Thoracic aorta (tissue), 2 donors: ENCODE measurements at places on chromosomes 7 and 10.

DNA sequence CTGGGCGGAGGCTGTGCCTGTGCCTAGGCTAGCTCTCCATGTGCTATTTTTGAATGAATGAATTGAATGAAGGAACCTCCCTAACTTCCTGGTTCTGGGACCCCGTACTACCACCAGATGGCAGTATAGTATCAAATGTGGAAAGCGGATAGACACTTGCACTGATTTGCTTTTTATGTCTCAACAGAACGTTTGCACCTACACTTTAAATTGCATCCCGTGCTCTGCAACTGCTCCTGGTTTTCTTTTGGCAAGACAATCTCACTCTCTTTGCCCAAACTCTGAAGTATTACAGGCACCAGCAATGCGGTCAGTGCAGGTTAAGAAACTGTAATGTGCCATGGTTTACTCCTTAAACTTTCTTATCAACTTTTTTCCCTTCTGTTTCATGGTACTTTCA, 6.5 kb downstream of the FZD8 start:
- DNase-seq = no peak

- DNase-seq = no peak
Measured at GRCh38 chr7:144085978-144086377, at the start of gene OR2A12. OR2A12 (plus strand) TSS chr7:144086278; CDS start chr7:144095108, 8,830 bp downstream.

DNA sequence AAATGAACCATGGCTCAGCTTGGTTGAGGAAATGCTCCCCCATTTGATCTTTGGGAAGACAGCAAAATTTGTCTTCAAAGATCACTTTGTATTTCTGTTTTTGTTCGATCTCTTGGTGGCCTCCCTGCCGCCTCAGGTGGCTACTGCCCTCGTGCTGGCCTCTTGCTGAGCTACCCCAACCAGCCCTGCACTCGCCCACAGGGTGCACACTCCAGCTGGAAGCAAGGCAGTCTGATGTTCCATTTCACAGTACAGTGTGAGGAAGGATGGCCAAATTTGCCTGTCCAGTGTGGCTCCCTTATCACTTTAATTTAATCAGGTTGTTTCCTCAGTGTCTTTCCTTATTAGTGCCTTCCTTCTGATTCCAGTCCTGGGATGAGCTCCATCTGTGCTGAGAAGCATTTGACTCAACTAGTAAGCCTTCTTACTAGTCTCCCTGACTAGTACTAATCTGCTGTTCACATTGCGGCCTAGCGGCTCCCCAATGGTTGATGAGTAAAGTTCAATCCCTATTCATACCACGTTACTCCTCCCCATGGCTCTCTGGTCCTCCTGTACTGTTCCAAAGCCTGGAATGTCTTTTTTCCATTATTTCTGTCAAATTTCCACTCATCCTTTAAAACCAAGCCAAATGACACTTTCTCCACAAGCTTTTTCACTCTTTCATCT, 8.2 kb downstream of the MYOF start:
- no peak for DNase-seq

GRCh38 chr10:44647877-44648542, 263.1 kb upstream of the CXCL12 start:
- DNase-seq = no peak

DNA sequence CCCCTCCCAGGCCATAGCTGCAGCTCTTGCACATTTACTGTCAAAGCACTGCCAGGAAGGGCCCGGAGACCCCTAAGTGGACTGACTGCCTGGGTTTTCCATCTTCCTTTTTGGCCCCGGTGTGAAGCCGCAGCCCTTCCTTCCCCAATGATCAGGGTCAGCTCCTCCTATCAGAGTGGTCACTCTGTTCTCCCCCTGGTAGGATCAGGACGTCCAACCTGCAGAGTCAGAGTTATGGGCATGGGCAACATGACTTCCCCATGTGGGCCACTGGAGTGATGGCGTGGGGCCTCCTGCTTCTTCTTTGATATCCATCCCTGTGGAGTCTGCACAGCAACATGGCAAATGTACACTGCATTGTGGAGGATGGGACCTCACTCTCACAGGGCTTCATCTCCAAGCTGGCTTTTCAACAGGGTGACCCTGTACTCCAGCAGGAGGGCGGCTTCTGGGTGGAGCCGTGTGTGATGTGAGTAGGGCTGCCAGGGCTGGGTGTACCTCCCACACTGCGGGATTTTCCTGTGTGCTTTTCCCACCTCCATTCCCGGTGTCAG, 6.4 kb upstream of the RAMP3 start:
- DNase-seq = no peak

GRCh38 chr7:121833991-121834390, 39.0 kb upstream of the PTPRZ1 start:
- no peak for DNase-seq

- no peak for DNase-seq
Measured at GRCh38 chr10:44301781-44302355, 83.0 kb downstream of the CXCL12 start.

GRCh38 chr7:33909318-33909717, 4.0 kb downstream of the BMPER start:
- no peak for DNase-seq

GRCh38 chr7:112089551-112089950, 116.6 kb downstream of the DOCK4 start:
- no peak for DNase-seq

DNA sequence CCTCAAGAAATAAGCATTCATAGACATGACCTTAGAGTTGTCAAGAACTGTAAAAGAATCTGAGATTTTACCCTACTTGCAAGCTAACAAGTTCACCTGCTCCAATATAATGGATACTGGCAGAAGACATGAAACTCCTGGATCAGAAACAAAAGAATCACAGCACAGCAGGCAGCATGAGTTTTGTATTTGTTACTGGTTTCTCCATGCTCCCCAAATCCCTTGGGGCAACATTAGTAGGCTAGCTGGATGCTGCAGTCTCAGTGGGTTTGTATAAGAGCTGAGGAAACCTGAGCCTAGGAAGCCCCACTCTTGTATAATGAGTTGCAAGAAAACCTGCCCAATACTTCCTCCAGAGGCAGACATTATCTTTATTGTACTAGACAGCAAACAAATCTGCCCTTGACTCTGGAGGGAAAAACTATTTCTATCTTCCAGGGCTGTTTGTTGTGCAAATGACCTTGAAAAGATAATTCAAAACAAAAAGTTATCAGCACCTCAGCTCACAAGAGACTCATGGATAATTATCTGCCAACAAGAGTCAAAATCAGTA, 64.8 kb downstream of the ABLIM1 start:
- DNase-seq = no peak

DNA sequence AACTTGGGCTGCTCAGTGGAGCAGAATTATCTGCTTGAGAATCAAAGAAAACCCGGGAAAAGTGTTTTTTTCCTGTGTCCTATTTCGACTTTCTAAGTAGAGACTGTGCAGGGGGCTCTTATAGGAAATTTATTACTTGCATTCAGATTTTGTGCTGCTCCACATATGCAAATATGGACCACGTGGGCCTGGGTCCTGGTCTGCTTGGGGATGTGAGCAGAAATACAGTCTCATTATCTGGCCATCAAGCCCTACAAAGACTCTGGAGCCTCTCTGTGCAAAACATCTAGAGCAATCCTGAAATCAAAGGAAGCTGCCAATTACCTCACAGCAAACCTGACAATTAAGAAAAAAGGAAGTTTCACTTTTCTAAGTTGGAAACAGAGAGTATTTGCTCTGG, 216.9 kb downstream of the LRMDA start:
- DNase-seq = no peak

- DNase-seq = no peak
Measured at GRCh38 chr7:27150568-27151340, 1.6 kb downstream of the HOXA3 start.

GRCh38 chr7:18698258-18698734, 202.7 kb downstream of the HDAC9 start:
- DNase-seq = no peak

- no peak for DNase-seq
Measured at GRCh38 chr10:11249152-11249807, 231.6 kb downstream of the CELF2 start.

- DNase-seq = no peak
Measured at GRCh38 chr7:109473172-109473571, 903.5 kb downstream of the DNAJB9 start.

- peak; percentile 39 for DNase-seq
Measured at GRCh38 chr7:6271060-6271658, 1.3 kb downstream of the CYTH3 start.

GRCh38 chr7:17500736-17501135, 202.3 kb downstream of the AHR start:
- DNase-seq = no peak

DNA sequence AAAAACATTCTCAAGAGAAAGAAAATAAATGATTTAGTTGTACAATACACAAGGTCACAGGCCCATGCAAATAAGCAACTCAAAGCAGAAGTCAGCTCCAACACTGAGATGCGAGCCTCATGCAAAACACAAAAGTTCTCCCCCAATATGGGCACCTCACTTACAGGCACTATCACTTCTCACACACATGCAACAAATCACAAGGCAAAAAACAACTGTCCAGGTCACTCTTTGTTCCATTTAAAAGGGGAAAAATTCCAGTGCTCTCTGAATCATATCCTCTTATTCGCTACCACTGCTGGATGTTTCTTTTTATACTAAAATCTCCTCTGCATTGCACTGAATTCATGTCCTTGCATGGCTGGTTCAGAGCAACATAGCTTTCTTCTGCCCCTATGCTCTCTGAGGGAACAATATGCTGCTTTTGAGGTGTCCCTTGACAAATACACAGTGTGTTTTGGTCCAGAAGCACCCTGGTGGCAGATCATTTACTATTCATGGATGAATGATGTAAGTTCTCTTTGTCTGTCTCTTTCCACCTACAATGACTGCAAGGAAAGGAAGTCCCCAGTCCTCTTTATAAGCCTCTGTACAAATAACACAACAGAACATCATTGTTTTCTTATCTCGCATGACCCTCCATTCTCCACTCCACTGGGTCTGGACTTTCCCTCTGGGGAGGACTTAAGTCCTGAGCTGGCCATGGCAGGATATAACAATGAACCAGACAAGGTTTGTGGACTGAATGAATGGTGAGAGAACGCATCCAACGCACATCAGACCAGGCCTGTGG, 85.4 kb upstream of the GSDME start:
- DNase-seq = no peak

DNA sequence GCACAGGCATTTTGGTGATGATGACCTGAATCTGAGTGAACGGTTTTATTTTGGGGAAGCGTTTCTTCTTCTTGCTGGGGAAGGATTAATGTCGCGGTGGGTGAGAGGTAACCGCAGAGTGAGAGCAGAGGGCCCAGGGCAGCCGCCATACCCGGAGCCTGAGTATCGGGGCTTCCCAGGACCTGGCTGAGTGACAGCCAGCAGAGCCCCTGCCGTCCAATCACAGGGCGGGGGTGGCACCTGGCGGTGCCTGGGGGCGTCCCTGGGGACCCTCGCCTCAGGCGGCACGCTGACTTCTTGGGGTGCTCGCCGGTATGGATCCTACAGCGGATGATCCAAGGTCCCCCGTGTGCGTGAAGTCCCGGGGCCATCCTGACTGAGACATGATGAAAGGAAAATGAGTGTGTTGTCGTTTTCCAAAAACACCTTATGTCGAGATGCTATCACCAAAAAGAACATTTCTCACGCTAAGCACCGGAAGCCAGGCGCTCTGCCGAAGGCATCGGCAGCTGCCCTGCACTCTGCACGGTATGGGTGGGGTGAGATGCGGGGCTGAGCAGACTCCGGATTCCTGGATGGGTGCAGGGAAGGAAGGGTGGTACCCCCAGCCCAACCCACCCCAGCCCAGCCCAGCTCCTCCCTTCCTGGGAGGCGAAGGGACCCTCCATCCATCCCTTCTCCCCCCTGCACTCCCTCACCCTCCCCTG, 227.9 kb upstream of the SHH start:
- DNase-seq = no peak

DNA sequence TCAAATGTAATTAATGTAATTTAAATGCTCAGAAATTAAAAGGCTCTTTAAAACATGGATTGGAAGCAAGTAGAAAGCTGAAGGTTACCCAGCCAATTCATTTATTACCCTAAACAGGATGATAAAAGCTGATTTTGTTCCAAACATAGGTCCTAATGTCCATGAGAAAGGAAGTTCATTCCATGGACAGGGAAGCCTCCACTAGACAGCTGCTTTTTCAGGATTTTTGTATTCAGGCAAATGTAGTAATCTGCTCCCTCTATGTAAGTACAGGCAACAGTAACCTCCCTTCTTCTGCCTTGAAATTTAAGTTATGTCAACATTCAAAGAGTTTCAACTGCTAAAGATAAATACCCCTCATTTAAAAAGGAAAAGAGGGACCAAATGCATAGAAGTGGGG, 123.0 kb upstream of the WNT16 start:
- no peak for DNase-seq

DNA sequence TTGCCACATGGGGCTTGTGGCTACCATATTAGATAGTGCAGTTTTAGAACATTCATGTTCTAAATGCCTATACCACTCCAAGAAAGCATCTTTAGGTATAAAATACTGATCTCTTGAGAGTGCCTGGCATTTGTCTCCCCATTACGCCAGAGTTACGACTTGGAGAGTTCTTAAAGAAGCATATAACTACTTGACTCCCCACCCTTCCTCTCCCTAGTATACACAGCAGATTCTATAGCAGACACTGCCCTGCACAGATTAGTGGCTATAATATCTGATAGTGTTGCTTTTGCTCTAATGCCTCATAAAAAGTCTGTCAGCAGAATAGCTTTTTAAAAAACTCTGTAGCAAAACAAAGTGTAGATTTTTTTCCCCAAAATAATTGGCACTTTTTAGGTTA, 90.8 kb downstream of the ZMYND11 start:
- no peak for DNase-seq

GRCh38 chr10:6033954-6034353, 28.2 kb downstream of the IL2RA start:
- DNase-seq = no peak

GRCh38 chr10:65083222-65083621, 1562.0 kb downstream of the REEP3 start:
- no peak for DNase-seq

GRCh38 chr7:6631605-6632004, 5.5 kb upstream of the ZNF316 start:
- no peak for DNase-seq

DNA sequence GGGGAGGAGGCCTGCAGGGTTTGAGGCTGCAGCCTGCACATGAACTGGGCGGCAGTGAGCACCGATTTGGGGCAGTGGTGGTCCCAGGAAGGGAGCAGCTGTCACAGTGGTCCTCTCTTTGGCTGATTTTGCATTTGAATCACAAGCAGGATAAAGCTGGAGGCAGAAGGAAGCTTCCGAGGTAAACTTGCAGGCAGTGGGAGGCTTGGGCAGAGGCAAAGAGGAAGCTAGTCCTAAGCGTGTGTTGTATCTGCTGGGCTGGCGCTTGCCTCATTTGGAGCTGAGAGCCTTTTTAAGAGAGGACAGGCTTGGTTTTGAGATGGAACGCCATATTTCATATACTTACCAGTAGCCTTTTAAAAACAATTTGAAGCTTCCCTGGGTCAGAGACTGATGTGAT, 177.2 kb upstream of the PODXL start:
- DNase-seq = no peak

- DNase-seq = no peak
Measured at GRCh38 chr7:1590476-1590875, 20.6 kb upstream of the PSMG3 start.

DNA sequence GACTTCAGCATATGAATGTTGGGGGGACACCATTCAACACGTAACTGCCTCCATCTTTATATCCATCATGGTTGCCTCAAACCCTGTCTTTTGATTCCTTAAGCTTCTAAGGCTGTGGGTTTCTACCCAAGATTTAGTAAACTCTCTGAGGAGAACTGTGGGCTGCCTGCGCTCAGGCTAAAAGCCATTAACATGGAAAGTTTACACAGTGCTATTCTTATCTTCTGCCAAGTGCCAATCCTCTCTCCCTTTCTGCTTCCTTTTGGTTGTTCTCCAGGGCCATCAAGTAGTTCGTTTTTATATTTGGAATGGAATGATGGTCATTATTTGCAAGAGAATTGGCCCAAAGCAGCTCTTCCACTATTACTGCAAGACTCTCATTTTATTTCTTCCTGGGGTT, 97.3 kb upstream of the KLF14 start:
- DNase-seq = no peak
